Activated CD4-positive, alpha-beta T cell treated with anti-CD3 and anti-CD28 coated beads, Interleukin-2, amount 10 ng/mL, durations not matched to agents 7 days and 5 days (primary cell): ENCODE measurements at places on chromosomes 11 and 22. TPM values are rescaled to one million over a fixed set of nuclear protein-coding genes. Genes with fewer than 3 reads are reported as not detected.

The PACSIN2 gene
- 35.8 TPM for total RNA-seq

The CTSF gene
- total RNA-seq = 3.9 TPM

The DNAJB13 gene
- 0.31 TPM for total RNA-seq

The C1QTNF6 gene
- total RNA-seq = 7.6 TPM

The CNIH2 gene
- 2.5 TPM for total RNA-seq

The MCHR1 gene
- total RNA-seq = not detected

The TRIM51 gene
- total RNA-seq = not detected

The TNNI2 gene
- not detected for total RNA-seq

The OR52N2 gene
- total RNA-seq = not detected
